Bone marrow (tissue), 2 donors: ENCODE measurements at places on chromosomes 12 and 14.

DNA sequence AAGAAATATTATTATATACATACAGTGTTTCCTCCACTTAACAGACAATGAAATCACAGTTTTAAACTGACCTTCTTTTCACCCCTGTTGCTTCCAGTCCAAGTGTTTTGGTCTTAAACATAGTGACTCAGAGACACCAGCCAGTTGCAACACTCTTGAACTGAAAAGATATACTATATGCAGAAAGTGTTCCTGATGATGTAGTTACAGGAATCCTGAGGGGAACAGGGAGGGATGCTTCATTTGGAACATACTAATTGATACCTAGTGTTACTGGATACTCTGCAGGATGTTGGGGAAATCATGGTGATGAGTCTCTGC is 420.8 kb downstream of the CCDC91 start:
- no peak for DNase-seq

- no peak for DNase-seq
Measured at GRCh38 chr14:30196861-30197260, 269.2 kb upstream of the PRKD1 start.

DNA sequence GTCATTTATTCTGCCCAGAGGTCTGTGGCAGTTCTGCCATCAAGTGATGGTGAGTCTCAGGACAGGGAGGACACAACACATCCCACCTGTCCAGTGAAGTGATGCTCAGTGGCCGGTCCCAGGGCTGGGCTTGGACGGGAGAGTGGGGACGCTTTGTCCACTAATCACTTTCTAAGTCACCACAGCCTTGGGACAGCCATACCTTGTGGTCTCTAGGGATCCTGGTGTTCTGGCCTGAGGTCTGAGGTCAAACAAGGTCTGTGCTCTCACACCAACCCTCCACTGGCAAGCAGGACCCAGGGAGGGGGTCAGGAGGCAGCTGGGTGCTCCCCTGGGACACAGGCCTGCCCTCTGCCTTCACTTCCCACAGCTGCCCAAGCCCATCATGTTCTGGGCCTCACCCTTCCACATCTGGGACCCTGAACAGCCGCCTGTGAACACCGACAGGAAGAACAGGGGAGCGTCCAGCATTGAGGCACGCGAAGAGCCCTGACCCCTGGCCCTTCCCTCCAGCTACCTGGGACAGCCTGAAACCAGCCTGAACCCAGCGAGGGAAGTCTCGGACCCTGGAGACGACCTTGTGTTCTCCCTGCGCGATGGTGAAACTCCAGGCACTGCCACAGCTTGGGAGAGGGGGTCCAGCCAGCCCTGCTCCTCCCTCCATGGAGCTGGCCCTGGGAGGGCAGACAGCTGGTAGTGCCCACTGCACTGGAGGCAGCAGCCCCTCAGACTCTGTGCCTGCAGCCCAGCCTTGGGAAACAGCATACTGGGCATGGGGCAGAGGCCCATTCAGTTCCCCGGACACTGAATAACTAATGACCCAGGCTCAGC is 19.7 kb upstream of the GPR132 start:
- DNase-seq = no peak

GRCh38 chr14:40618225-40618898 is 988.3 kb upstream of the LRFN5 start:
- DNase-seq = no peak

GRCh38 chr12:27879708-27880107 is 92.8 kb downstream of the PTHLH start:
- no peak for DNase-seq
